Astrocyte of the cerebellum (primary cell): ENCODE measurements at places on chromosomes 1 and 21.
A peak's percentile ranks its signal among the peaks of the same experiment; 100 is the strongest.

GRCh38 chr1:7562729-7563605, 208.1 kb upstream of the VAMP3 start:
- DNase-seq: no peak

DNA sequence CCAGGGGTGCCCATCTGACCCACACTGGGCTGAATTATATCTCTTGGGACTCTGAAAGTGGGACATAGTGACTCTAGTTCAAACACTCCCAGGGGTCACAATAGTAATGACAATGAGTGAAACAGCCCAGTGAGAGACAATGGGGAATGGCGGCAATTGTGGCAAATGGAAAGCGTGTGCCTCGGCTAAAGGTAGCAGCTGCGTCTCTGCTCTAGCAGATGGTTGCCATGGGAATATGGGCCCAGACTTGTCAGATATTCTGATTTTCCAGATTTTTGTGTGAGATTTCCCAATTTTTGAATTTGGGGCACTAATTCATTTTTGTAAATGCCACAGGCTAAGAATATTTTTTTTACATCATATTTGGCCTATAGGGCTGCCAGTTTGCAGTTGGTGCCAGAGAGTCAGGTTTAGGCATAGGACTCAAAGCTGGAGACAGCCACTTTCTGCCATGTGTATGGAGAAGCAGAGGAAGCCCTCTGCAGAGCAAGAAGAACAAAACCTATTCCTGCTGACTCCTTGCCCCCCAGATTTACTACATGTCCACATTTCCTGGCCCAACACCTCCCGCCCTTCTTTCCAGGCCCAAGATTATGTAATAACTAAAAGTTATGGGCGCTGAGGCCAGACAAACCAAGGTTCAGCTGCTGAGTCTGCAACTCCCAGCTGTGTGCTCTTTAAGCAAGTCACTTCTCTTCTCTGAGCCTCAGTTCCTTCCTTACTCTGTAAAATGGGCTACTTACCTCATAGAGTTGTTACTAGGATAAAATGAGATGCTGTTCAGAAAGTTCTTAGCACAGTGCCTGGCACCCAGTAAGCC, 21.6 kb upstream of the PTP4A2 start:
- no peak for DNase-seq

- DNase-seq: no peak
These were observed 13.0 kb downstream of the PKP1 start for GRCh38 chr1:201296352-201296751.

- DNase-seq: no peak
These were observed 7.8 kb upstream of the LRRC8D start for GRCh38 chr1:89812992-89813391.

DNA sequence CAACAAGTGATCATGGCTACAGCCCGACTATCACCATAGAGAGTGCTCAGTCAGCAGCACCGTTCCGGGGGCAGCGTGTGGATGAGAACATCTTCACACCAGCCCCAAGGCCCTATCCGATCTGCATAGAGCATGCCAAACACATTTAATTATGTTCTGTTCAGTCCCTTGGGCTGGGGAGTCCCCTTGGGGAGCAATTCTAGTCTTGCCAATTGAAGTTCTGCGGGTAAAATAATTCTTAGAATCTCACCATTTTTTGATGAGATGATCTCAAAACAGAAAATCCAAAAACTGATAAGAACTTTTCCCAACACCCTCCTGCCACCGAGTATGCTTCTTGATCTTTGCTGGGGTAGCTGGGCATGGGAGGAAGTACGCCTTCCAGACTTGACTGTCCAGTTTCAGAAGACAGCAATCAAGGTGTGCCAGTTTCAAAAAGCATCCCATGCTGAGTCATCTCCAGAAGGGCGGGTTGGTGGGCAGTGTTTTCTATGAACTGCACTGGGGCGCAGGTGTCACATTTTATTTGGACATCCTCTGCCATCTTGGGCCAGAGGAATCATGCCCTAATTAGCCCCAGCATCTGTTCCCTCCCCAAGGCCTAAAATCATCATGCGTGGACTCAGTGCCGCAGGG, 20.8 kb upstream of the PTPRF start:
- DNase-seq: no peak

- DNase-seq: no peak
These were observed 35.0 kb upstream of the HUNK start for GRCh38 chr21:31837618-31838390.

DNA sequence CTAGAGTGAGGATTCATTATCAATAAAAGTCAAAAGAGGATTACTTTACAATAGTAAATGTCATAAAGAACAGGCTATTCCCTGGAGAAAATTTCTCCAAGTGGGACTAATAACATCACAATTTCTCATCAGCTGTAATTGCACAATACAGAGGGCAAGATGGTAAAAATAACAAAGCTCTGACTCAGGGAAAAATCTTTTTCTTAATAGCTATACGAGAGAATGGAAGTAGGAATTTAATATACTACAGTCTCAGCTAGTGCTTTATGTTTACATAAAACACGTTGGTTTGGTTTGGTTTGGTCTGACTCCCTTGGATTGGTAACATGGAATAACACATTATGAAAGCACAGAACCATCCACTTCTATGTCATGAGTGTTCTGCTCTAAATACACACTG, 397.6 kb downstream of the LRRIQ3 start:
- DNase-seq: peak; percentile 20

DNA sequence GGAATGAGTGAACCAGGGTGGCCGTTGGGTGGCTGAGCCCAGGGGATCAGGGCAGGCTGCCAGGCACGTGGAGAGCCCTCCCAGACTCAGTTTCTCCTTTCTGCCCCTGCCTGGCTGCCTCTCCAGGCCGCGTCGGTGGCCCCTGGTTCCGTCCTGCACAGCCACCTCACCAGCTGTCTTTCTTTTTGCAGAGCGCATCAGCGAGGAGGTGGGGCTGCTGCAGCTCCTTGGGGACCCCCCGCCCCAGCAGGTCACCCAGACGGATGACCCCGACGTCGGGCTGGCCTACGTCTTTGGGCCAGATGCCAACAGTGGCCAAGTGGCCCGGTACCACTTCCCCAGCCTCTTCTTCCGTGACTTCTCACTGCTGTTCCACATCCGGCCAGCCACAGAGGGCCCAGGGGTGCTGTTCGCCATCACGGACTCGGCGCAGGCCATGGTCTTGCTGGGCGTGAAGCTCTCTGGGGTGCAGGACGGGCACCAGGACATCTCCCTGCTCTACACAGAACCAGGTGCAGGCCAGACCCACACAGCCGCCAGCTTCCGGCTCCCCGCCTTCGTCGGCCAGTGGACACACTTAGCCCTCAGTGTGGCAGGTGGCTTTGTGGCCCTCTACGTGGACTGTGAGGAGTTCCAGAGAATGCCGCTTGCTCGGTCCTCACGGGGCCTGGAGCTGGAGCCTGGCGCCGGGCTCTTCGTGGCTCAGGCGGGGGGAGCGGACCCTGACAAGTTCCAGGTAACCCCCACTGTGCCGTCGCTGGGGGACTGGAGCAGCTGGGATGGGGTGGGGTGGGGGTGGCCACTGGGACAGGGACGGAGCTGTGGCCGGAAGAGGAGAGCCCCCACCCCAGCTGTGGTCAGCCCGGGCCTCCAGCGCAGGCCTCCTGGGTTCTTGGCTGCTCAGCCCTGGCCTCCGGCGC, 63.3 kb downstream of the COL18A1 start:
- DNase-seq: no peak

DNA sequence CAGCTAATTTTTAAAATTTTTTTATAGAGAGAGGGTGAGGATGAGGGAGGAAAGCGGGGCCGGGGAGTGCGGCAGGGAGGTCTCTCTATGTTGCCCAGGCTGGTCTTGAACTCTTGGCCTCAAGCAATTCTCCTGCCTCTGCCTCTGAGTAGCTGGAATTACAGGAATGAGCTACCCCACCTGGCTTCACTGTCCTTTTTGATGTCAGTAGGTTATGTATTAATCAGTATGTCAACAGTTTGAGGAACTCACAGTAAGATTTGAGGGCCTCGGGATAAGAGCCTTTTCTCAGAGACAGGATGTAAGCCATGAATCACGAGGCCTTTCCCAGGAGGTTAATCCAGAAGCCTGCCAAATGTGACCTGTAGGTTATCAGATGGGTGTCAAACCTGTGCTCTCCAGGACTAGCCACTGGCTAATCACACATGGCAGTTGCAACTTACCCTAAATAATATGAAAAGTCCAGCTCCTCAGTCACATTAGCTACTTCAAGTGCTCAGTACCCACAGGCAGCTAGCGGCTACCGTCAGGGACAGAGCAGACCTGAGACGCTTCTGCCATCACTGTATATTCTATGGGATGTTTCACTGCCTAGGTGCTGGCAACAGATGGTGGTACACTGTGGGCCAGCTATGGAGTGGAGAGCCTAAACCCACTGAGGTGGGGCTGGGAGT, 33.1 kb downstream of the TRIM67 start:
- no peak for DNase-seq

- DNase-seq: no peak
These were observed 55.2 kb downstream of the MTR start for GRCh38 chr1:236850077-236850979.
